ENCODE measurements at places on chromosomes 6 and 20.

GRCh38 chr6:125203395-125203794 lies 49.8 kb downstream of the TPD52L1 start:
- no peak for DNase-seq

DNA sequence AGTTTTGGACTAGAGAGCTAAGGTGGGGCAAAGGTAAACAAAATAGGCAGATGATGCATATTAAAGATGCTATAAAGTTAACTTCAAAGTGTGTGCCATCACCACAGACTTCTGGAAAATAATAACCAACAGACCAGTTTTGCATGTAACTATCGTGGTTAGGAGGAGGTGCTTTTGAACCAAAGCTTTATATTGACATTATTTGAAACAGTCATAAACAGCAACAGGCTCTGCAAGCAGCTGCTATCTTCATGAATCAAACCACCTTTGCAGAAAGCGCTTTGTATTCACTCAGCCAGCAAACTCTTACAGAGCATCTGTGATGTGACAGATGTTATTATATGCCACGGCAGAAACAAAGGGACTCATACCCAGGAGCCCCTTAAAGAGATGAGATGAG lies 81.9 kb downstream of the CRYBG1 start:
- DNase-seq: no peak

GRCh38 chr6:104640150-104640700 lies 219.5 kb downstream of the HACE1 start:
- DNase-seq: no peak

- DNase-seq: no peak
These were observed 194.6 kb downstream of the OTOR start for GRCh38 chr20:16942756-16943155.

- no peak for DNase-seq
These were observed 300.5 kb downstream of the PLCB1 start for GRCh38 chr20:8432435-8433148.

GRCh38 chr6:111980971-111981840 lies 72.7 kb upstream of the CCN6 start:
- DNase-seq: no peak

- no peak for DNase-seq
These were observed 13.5 kb upstream of the SNRPC start for GRCh38 chr6:34743625-34744293.

- no peak for DNase-seq
These were observed 103.2 kb upstream of the SUPT3H start for GRCh38 chr6:45480752-45481415.

GRCh38 chr20:8473459-8473858 lies 341.4 kb downstream of the PLCB1 start:
- no peak for DNase-seq

GRCh38 chr20:24970030-24970553 lies 21.0 kb downstream of the CST7 start:
- DNase-seq: no peak

DNA sequence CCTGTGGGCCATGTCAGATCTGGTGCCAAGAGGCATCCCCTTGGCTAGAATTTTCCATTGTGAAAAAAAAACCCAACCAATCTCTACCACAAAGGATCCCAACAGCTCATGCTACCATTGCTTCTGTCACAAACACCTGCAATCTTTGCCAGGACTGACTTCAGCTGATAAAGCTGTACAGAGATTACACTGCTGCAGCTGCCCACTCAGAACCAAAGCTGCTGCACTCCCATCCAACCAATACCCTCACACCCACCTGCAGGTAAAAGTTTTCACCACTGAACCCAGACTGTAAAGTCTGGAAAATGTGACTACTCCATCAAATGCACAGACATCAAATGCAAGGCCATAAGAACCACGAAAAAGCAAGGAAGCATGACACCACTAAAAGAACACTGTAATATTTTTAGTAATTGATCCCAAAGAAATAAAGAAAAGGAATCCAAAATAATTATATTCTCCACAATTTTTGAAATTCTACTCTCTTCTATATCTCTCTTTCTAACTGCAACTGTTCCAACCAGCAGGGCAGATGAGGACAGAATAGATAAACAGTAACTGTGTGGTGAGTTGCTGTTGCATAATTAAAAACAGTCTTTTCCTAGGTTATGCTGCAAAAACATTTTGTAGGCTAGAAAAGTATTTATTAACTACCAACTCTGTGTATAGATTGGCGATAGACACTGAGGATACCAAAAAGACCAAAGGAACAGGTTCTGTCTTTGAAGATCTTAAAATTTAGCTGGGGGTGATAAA lies 128.0 kb upstream of the MCHR2 start:
- no peak for DNase-seq

- no peak for DNase-seq
These were observed 109.1 kb downstream of the DACT2 start for GRCh38 chr6:168210239-168211105.

DNA sequence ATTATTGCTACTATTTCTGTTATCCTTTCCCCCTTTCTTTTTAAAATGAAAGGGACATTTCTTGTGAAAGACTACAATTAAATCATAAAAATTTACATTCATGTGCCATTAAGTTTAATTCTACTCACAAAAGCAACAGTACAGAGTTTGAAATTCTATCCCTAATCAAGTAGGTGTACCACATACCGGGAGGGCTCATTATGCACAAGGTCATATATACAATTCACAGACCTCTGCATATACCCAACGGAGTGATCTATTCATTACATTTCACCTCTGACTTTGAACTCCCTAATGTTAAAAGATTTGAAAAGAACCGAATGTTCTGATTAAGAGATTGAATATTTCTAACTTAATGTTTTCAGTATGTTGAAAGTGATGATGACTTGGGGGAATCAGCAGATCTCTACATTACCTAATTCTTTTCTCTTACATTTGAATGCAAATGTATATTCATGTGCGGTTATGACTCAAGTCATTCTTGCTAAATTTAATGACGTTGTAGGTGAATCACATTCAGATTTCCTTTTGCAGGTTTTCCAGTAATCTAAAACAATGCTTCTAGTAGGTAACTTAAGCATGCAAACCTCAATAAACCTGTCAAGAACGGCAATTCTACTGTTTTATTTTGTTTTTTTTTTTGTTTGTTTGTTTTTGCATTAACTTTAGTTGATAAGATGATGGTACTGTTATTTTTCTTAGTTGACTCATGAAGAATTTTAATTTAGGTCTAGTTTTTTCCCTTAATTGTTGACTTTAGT lies 7.3 kb downstream of the EYA4 start:
- no peak for DNase-seq

DNA sequence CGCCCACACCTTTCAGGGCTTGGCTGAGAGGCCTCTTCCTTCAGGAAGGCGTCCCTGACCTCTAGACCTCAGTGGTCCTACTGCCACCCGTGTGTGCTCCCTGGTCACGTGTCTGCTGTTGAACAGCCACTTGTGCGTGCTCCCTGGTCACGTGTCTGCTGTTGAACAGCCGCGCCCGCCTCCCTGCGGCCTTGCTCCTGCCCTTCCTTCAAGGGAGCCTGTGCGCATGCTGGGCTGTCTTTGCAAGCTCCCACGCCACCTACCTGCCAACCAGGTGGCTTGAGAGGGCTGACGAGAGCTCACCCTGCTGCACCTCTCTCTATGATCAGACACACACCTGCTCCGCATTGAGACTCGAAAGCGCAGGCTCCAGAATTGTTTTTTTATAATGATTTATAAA lies 179.3 kb downstream of the BMP7 start:
- no peak for DNase-seq

GRCh38 chr20:47792021-47792618 lies 6.8 kb upstream of the SULF2 start:
- DNase-seq: no peak

DNA sequence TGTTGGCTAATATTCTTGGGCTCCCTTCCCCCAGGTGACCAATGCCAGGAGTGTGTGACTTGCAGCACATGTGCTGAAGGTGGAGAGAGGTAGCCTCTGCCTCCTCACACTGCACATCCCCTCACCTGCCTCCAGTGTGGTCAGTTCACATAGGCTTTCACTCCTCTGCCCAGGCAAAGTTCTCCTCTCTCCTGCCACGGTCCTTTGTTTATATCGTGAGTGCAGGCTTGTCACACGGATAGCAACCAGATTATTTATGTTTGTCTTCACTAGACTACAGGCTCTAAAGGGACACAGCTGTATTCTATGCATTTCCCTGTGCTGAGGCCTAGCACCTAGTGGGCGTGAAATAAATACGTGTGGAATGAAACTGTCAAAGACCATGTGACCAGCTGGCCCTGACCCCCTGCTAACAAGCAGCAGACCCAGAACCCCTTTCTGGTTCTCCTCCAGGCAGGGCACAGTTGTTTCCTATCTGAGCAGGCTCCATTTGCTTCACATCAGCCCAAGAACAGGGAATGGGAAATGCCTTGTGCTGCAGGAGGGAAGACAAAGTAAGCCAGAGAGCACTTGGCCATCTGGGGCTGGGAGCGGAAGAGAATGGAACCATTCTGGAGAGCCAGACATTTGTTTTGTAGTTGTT lies 42.3 kb downstream of the UNC5CL start:
- no peak for DNase-seq

DNA sequence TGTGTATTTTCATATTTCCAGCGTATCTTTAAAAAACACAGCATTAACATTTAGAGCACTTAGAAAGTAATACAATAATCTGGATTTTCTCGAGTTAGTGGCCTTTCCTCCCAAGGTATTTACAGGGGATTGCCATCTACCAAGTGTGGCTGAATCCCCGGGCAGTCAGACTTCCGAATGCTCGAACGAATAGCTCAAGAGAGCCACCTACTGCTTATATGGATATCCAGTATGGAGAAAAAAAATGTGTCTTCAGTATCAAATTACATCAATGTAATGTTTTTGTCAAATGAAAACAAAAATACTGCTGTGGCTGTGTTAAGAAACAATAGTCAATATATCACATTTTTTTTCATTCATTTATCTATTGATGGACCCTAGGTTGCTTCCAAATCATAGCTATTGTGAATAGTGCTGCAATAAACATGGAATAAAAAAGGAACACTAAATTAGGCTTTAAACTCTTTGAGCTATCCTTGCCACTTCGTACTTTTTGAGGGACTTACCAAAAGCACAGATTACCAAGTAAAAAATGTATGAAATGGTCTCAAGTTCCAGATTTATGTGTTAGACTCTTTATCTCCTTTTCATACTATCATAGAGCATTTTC lies 654.5 kb upstream of the PTCHD4 start:
- no peak for DNase-seq

- no peak for DNase-seq
These were observed 25.3 kb downstream of the CEBPB start for GRCh38 chr20:50215926-50216325.

GRCh38 chr6:90819483-90819882 lies 232.6 kb upstream of the MAP3K7 start:
- no peak for DNase-seq

DNA sequence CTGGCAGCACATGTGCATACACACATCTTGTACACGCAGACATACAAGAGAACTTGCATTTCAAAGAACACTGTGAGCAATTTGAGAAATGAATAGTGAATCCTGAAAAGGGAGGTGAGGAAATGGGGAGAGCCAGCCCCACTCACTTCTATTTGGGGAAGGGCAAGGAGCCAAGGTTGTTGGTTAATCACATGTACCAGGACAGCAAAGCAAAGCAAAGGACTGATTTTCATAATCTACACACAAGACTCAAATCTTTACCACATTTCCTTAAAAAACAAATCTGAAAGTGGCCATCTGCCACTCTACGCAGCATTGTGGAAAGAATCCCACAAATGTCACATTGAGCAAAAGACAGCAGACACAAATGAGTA lies 35.0 kb upstream of the KIF16B start:
- no peak for DNase-seq

- no peak for DNase-seq
These were observed 165.4 kb downstream of the SLC35B3 start for GRCh38 chr6:8269872-8270454.

Data from stimulated activated CD4-positive, alpha-beta T cell treated with anti-CD3 and anti-CD28 coated beads, Interleukin-15, amount 100 ng/mL, for 1 hour (primary cell).